Stimulated activated CD8-positive, alpha-beta memory T cell treated with anti-CD3 and anti-CD28 coated beads, Interleukin-7, amount 100 ng/mL, for 1 hour (primary cell): ENCODE measurements at places on chromosomes 13 and 19.

DNA sequence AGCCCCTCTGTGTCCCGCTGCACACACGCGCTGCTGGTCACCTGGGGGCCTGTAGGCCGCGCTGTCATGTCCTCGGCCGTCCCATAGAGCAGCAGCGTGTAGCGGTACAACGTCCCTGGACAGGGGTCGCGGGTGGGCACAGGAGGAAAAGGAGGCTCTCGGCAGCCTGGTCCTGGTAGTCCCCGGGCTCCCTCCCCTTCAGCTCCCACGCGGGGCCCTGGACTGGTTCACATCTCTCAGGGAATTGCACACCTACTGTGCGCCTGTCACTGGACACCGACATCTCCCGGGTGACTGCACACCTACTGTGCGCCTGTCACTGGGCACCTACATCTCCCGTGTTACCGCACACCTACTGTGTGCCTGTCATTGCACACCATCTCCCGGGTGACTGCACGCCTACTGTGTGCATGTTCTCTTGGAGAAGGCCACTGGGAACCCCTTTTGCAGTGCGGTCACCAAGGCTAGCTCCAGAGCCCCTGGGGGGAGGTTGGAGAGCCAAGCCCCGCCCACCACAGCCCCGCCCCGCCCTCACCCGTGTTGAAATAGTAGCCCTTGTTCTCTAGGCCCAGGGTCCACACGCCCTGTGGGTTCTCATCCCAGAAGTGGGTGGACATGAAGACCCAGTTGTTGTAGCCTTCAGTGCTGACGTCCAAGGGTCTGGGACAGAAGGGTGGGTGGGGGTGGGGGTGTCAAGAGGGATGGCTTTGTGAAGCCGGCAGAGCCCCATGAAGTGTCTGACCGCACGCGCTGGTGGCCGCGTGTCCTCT, 3.5 kb upstream of the C19orf25 start:
- no peak for DNase-seq

DNA sequence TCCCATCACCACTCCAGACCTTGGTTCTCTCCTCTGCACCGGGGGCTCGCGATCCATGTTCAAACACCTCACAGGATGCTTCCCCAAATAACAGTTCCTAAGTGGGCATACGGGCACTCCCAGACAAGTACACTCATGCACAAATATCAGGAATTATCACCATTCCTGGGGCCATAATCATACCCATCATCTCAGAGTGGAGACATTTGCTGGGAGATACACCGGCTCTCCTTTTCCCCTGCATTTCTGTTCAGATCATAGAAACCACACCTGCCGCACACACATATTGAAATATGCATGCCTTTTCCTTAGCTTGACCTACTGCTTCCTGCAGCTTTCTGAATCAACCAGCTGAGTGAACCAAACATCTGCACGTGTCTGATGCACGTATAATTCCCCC, 33.9 kb upstream of the MBNL2 start:
- no peak for DNase-seq

DNA sequence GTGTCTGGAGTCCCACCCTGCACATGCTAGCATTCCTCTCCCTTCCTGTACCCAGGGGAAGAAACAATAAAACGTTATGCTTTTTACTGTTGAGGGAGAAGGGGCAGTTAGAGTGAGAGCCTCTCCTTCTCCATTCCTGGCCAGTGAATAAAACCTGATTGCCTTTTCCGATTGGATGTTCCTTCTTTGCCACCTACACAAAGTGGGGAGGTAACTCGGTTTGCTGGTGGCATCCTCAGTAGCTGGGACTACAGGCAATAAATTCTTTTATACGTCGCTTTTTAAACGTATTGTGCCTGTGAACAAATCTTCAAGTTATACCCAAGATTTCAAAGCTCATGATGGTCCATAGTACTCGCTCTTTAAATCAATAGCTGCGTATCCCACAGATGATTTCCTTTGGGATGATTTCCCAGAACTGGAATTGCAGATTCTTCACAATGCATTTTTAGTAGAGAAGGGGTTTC, 660 bp upstream of the MVB12A start:
- no peak for DNase-seq

DNA sequence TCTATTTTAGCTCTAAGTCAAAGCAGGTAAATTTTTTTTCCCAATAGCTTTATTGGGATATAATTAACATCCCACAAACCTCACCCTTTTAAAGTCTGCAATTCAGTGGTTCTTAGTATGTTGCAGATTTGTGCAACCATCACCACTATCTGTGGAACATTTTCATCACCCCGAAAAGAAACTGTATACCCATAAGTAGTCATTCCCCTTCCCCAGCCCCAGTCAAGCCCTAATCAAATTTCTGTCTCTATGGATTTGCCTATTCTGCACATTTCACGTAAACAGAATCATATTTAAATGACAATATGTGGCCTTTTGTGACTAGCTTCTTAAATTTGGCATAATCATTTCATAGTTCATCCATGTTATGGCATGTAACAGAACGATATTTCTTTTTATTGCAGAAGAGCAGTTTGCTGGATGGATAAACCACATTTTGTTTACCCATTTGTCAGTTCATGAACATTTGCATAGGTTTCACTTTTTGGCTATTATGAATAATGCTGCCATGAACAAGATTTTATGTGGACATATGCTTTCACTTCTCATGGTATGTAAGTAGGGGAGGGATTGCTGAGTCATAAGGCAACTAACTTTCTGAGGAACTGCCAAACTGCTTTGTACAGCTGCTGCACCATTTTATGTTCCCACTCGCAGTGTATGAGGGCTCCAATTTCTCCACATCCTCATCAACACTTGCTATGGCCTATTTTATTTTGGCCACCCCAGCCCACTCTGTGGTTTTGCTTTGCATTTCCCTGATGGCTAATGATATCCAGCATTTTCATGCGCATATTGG, 10.9 kb downstream of the SLC46A3 start:
- DNase-seq = no peak

GRCh38 chr13:43268632-43269031, 245.2 kb downstream of the DNAJC15 start:
- DNase-seq = no peak

DNA sequence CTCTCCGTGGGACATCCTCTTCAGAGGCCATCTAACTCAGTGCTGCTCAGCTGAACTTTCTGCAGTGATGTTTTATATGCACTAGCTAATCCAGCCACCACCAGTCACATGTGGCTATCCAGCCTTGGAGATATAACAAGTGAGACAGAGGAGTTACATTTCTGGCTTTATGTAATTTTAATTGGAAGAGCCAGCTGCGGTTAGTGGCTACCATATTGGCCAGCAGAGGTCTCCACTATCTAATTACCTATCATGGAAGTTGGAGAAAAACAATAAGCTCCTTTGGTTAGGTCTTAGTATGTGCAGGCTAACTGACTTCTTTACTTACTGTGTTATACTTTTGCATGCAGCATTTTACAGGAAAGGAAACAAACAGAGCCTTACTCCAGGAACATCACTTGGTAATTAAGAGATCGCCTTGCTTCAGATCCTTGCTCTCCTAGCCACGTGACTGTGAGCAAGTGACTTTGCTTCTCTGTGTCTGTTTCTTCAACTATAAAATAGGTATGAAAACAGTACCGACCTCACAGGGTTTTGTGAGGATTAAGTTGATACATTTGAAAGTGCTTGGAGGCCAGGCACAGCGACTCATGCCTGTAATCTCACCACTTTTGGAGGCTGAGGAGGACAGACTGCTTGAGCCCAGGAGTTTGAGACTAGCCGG, 1.6 kb upstream of the KLK10 start:
- no peak for DNase-seq

- no peak for DNase-seq
Observed at GRCh38 chr19:1449467-1450442, at the start of gene APC2. APC2 (plus strand) TSS chr19:1450121; CDS start chr19:1453002, 2,881 bp downstream.

DNA sequence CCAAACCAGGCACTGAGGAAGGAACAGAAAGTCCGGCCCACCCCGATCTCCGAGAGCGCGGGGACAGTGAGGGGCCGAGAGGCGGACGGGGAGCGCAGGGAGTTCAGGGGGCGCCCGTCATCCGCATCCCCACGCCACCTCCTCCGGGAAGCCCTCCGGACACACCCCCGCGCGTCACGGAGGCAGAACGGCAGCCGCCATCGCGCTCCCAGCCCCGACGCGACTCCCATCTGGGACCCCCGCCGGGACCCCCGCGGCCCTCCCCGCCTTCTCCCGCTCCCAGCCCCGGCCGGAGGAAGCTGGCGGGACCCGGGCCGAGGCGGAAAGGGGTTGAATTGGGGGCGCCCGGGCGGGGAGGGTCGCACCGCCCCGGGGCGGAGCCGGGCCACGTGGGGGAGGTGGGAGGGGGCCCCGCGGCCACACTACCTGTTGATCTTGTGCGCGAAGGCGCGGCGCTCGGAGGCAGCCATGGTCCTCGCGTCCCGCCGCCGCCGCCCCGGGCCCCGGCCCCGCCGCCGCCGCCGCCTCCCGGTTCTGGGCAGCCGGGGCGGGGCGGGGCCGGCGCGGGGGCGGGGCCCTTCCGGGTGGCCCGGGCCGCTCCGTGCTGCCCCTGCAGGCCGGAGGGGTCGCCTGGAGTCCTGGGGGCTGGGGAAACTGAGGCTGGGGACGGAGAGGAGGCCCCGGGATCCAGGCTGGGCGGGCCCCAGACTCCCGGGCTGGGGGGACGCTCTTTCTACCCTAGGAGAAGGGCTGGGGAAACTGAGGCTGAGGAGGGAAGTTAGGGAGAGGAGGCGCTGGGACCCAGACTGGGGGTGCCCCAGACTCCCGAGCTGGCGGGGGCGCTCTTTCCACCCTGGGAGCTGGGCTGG, at the start of gene DOCK6:
Gene DOCK6 (minus strand): TSS at position 554 of the 869 bp plus-strand sequence. CDS start 84 bp downstream, at position 470.
- DNase-seq = no peak

- DNase-seq = no peak
Observed at GRCh38 chr19:38635483-38636399, 11.7 kb upstream of the ACTN4 start.

DNA sequence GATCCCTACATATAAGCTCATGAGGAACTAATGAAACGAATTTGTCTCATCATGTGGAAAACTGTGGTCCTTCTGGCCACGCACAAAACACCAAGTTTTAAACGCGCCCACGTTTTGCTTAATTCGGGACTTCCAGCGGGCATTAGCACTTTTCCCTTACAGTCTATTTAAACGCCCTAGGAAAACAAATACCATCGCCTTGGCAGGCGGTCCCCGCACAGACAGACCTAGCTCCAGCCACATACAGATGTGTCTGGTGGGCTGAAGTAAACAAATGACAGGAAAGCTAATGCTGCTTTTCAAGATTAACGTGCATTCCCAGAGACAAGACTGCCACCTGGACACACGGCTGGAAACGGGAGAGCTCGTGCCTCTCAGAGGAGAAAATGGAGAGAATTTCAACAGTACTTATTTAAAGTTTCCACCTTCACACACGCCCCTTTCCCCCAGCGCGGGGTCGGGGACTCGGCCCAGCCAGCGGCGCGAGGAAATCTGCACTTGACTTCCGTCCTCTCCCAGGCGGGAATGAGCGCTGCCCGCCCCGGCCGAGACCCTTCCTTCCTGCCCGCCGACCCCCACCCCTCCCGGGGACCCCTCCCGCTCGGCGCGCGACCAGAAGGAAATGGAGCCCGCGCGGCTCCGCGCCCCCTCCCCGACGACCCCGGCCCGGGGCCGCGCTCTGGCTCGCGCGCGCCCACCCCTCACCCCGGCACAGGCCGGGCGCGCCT, 931 bp downstream of the USP12 start:
- DNase-seq = peak; percentile 4

DNA sequence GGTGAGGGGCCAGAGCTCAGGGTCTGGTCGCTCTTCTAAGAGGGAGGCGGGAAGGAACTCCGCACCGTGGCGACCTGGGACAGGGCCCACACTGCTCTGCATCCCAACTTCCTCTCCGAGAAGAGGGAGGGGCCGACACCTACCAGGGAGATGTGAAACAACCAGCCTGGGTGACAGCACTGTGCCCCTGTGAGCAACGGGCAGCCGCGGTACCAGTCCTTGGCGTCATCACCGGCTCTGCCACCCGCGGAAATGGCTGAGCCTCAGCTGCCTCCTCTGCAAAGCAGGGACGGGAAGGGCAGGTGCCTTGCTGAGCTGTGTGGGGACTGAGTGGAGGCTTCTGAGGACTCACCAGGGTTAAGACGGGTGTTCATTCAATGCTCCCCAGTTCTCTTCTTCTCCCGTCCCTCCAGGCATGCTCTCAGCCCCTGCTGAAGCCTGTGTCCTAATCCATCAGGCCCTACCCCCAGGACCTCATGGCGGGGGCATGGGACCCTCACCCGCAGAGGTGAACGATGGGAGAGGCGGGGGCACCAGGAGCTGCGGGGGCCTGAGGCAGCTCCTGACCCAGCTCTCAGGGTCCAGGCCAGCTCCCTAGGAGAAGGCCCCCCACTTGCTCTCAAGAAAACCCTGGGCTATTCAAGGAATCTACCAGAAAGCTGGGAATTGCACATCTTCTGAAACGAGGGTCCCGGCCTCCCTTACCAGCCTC, 9.3 kb downstream of the ZNF787 start:
- peak; percentile 11 for DNase-seq

DNA sequence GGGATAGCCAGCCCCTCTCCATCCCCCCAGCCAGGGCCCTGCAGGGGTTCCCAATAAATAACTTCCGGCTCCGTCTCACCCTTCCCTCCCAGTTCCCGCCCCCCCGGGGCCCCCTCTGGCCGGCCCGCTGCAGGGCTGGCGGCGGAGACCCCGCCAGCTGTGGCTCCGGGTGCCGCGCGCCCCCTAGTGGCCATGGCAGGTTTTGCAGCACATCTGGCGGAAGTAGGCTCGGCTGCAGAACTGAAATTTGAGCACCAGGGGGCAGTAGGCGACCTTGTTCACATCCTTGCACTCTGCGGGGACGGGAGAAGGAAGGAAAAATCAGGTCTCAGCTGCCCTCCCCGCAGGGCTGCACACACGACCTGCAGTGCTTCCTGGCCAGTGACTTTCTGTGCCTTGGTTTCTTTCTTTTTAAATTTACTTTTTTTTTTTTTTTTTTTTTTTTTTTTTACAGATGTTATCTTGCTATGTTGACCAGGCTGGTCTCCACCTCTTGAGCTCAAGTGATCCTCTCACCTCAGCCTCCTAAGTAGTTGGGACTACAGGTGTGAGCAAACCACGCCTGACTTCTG, 3.6 kb upstream of the MYO1F start:
- peak; percentile 76 for DNase-seq

- no peak for DNase-seq
Observed at GRCh38 chr13:110436786-110437370, 124.6 kb downstream of the RAB20 start.

DNA sequence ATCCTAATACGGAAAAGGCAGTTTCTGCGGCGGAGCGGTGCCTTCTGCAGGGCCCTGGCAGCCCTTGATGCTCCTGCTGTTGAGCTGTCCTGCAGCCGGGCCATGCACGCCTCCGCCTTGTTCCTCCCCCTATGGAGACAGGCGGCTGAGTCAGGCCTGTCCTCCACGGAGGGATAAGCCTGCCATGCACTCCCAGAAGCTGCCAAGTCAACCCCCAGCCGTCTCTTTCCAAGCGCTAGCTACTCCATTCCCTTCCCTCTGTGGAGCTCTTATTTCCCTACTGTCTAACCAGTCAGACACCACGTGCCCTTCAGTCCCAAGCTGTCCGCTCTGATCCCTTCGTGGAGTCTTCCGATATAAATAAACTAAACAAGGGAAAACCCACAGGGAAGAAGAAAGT, 197.0 kb downstream of the COL4A1 start:
- DNase-seq = no peak

DNA sequence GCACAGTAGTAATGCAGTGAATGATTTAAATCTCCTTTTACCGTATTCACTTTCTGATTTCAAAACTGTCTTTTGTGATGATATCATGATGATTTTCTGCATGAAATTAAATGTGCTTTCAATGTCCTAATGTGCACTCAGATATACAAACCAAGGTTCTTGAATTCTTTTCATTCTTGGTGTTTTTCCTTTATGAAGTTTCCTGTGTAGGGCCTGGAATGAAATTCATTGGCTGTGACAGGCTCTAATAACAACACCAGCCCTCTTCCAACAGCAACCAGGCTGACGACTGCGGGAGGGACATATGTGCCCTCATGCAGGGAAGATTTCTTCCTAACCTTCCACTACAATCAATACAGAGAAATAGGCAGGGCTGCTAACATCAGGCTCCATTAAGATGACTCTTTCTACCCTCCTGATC, 1052.0 kb downstream of the DIAPH3 start:
- DNase-seq = no peak
